ENCODE measurements at places on chromosomes 7 and 10.
A peak's percentile ranks its signal among the peaks of the same experiment; 100 is the strongest.

DNA sequence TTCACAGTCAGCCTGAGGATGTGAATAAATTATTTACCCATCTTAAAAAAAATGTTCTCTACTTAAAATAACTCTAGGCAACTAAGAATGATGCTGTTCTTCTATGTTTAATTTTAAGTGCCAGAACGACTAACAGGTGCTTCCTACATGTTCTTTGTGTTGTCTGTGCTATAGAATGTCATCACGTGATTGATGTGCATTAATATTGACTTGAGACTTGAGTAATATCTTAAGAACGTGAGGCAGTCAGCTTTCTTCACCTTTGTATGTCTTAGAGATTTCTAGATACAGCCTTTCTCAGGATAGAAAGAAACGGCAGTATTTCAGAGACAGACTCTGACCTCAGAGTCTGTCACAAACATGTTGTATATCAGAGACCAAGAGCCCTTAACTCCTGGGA is 274.6 kb downstream of the KCND2 start:
- DNase-seq: no peak

DNA sequence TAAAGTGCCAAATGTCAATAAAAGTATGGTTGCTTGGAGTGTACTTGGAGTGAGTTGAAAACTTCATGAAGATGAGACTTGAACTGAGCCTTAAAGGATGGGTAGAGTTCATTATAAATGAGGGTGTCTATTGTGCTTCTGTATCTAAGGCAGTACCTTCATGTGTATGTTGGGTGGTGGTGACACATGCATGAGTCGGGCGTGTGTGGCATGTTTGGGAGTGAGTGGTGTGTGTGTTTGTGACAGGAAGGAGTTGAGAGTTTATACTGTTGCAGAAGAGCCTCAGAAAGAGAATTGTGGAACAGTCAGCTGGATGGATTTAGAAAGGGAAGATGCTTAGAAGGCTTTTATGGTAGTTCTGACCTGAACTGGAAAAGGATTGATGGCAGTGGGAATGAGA is 6.0 kb upstream of the ZRANB1 start:
- DNase-seq: no peak

GRCh38 chr10:11677480-11677879 is 64.7 kb upstream of the ECHDC3 start:
- no peak for DNase-seq

DNA sequence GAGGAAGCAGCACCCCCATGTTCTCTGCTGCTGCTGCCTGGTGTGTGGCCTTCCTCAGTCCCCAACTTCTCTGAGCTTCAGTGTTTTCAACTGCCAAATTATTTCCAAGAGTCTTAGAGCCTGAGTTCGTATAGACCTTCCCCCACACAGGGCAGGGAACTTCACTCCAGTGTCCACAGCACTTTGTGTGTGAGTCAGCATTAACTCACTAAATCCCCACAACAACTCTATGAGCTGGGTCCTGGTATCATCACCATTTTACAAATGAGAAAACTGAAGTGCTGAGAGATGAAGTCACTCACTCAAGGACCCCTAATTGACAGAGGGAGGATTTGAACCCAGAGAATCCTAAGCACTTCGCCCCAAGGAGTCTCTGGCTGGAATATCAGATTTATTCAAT is 48.3 kb downstream of the ADCYAP1R1 start:
- DNase-seq: no peak

DNA sequence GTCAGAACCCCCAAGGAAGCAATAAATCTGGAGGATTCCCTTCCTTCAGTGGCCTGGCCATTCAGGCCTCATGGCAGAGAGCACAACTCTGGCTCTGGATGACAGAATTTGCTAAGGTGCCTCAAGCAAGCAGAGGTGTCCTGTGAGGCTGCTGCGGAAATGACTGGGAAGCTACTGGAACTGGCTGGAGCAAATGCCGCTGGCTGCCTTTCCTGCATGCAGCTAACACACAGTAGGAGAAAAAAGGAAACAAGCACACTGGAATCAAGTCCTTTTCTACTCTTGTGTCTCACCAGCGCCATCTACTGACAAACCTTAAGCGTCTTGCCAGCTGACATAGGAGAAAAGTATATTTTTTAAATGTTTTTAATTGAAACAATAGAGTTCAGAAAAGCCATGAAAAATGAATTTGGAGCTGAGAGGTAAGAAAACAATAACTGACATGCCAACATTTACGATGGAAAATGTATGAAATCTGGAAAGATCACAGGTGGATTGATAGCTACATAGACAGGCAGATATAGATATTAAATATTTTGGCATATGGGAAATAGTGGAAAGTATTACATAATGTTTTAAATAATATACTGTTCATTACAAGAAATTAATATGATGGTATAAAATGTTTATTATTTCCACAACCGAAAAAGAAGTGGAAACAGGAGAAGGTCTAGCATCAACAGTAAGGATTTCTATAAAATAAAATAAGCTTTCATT is 951.6 kb downstream of the ANKRD7 start:
- peak; percentile 59 for DNase-seq

DNA sequence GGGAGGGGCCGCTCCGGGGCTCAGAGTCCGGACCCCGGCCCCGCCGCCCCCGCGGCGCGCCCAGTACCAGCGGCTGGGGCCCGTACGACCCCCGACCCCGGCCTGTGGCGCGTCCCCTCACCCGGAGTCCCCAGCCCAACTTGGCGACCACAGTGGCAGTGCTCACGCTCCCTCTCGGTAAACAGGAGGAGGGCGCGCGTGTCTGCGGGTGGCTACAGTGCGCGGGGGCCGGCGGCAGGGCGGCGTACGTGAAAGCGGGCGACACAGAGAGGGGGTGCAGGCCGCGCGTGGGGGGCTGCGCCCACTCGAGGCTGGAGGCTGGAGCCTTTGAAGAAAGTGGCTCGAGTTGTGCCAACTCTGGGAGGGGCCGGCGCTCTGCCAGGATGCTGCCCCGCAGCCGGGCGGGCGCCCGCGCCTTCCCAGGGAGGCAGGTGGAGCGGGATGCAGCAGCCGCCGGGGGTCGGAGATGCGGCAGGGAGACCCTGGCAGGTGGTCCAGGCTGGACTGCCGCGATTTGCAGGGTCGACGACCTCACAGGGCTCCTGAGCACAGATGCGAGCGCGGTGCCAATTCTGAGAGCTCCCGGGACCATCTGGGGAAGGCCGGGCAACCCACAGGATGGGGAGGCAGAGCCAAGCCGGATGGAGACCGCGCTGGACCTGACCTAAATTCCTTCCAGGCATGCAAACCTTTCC is 655 bp downstream of the PTPRE start:
- no peak for DNase-seq

- DNase-seq: no peak
These were observed 20.0 kb downstream of the SORCS1 start for GRCh38 chr10:107144490-107144889.

- DNase-seq: no peak
These were observed 52.6 kb downstream of the EVX1 start for GRCh38 chr7:27295236-27295635.

DNA sequence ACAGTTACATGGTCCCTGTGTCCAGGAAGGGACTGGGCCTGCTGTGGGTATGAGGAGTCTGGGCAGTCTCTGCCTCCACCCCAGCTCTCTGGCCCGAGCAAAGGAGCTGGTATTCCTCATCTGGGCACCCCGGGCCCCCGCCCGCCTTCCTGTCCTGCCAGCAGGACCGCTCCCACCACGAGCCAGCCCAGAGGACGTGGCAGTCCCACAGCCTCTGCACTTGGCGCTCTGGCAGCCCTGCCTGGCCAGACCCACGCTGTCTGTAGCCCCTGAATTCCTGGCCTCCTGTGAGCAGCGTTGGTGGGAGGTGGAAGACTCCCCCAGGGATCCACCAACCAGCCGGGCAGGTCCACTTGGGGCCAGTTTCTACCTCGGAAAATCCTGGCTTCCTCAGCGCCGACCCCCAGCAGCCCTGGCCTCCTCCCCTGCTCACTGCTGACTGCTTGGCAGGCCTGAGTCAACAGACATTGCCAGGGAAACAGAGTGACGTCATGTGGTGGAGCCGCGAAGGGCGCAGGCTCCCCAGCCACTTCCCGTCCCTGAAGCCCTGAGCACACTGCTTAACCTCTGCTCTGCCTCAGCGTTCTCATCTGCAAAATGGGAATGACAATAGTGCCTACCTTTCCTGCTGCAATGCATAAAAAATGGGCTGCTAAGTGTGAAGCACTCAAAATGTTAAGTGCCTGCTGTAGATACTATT is 21.6 kb upstream of the LIMK1 start:
- DNase-seq: peak; percentile 88

GRCh38 chr7:143217806-143218205 is 4.0 kb upstream of the TAS2R40 start:
- DNase-seq: no peak

DNA sequence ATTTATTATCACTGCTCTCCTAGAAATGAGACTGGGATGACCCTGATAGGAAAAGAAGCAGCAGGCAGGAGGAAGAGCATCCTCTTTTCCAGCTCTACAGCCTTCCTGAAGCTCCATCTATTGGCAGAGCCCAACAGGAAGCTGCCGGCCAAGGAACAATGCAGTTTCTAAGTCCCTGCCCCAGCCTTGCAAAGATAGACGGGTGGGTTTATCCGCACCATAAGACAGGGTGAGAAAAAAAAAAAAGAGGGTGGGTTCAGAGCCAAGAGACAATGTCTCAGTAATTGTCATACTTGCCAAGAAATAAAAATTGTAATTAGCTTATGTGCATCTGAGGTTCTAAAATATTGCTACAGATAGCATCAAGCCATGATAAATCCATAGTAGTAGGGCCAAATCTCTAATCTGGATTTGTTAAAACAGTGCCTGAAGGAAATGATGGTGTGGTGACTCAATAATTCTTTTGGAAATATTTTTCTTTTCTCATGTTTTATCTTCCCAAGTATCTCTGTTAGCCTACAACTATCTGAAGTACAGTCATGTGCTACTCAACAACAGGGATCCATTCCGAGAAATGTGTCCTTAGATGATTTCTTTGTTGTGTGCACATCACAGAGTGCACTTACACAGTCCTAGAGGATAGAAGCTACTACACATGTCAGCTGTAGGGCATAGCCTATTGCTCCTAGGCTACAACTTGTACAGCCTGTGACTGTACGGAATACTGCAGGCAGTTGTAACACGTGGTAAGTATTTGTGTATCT is 242.9 kb upstream of the CXCL12 start:
- DNase-seq: no peak

GRCh38 chr7:120949393-120949911 is 1.1 kb upstream of the ING3 start:
- no peak for DNase-seq

- no peak for DNase-seq
These were observed 34.5 kb downstream of the PPP1R3C start for GRCh38 chr10:91598211-91598977.

- no peak for DNase-seq
These were observed 42.3 kb downstream of the NRCAM start for GRCh38 chr7:108413782-108414492.

- DNase-seq: no peak
These were observed 761.9 kb downstream of the MAGI2 start for GRCh38 chr7:78691584-78691983.

Data from Jurkat, Clone E6-1 (cell line).